ENCODE measurements at places on chromosomes 7 and 10.
A peak's percentile ranks its signal among the peaks of the same experiment; 100 is the strongest.

DNA sequence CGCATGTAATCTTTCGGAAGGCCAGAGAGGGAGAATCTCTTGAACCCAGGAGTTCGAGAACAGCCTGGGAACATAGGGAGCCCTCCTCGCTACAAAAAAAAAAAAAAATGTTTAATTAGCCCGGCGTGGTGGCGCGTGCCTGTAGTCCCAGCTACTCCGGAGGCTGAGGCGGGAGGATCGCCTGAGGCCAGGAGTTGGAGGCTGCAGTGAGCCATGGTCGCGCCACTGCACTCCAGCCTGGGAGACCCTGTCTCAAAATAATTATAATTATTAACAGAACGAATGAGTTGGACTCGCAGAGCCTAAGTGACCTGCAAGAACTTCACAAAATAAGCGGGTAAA is 794 bp downstream of the PCGF6 start:
- ATAC-seq: no peak

GRCh38 chr10:101631821-101632475 is 43.8 kb downstream of the DPCD start:
- no peak for ATAC-seq

GRCh38 chr7:36742911-36743775 is 18.8 kb upstream of the AOAH start:
- peak; percentile 28 for ATAC-seq

DNA sequence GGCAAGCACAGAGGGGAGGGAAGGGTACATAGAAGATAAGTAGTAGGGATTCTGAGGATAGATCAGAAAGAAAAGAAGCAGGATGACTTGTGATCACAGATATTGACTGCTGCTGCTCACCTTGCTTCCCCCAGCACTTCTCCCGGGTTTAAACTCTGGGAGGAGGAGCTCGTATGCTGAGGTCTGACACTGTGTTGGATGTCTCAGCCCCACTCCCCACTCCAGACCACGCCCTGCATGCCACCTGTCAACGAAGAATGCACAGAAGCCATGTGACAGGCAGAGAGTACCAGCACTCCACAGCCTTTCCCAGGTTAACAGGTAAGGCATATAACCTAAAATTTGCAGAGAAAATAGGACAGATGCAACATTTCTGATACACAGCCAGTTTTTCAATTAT is 388.9 kb downstream of the TNS3 start:
- ATAC-seq: no peak

- no peak for ATAC-seq
Measured at GRCh38 chr10:72333112-72334015, 21.4 kb downstream of the DNAJB12 start.

GRCh38 chr7:139111811-139112301 is 2.3 kb upstream of the ZC3HAV1 start:
- no peak for ATAC-seq

DNA sequence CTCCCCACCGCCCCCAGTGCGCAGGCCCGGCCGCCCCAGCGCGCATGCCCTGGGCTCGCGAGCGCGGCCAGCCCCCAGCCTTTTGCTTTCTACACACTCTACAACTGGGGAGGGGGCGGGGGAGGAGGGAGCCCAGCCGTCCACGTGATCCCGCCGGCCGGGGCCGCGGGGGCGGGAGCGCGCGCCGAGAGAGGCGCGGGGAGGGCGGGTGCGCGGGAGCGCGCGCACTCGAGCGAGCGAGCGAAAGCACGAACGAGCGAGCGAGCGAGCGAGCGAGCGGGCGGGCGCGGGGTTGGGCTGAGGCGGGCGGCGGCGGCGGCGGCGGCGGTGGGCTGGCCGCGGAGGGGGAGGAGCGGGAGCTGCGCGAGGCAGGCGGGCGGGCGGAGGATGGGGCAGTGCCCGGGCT is at the start of gene AUTS2:
Gene AUTS2, plus strand, starts transcription at position 395 of the 406 bp plus-strand sequence. CDS start 1,179 bp downstream, outside the sequence.
- ATAC-seq: peak; percentile 41

DNA sequence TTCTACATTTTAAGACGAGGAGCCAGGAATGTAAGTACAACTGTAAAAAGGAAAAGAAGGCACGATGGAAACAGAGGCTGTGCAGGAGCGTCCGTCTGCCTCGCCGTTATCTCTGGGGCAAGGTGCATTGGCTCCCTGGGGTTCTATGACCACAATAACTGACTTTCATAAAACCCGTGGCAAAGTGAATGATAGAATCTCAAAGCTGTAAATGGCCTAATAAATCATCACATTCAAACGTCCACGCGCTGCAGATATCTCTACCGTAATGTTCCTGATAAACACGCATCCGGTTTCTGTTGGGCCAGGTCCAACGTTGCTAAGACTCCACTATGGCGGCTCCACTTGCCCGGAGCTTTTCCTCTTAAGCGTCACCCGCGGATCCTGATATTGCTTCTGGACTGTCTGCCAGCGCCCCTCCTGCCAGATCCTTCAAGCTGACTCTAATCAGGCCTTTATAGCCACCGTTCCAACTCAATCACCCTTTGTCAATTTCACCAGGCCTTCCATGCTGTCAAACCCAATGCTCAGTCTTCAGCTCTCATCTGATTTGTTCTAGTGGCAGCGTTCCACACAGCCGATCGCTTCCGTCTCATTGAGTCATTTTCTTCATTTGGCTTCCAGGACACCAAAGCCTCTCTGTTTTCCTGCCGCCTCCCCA is 265.6 kb upstream of the FOXK1 start:
- ATAC-seq: no peak

- ATAC-seq: peak; percentile 33
Measured at GRCh38 chr10:62620491-62620890, 184.0 kb upstream of the ADO start.

GRCh38 chr10:5589011-5589660 is 64.4 kb downstream of the CALML3 start:
- ATAC-seq: no peak

DNA sequence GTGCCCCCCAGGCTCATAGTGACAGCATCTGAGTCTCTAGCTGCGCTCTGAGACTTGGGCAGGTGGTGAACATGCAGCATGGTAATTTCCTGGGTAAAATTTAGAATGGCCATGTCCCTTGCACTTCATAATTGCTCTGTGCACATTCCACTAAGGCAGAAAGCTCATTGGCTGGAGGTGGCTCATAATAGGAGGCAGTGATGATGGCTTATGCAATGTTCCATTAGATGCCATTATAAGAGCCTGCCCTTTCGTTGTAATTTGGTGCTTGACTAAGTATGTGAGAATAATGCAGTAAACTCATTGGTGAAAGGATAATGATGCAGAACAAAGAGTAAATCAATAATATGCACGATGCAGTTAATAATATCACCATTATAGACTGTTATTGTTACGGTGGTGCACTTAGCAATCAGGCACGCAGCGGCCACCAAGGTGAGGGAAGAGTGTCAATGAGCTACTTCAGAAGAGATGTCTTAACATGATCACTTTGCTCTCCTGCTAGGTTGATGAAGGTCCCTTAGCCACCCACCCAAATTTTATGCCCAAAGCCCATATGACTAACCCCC is 545.9 kb downstream of the KCNMA1 start:
- no peak for ATAC-seq

DNA sequence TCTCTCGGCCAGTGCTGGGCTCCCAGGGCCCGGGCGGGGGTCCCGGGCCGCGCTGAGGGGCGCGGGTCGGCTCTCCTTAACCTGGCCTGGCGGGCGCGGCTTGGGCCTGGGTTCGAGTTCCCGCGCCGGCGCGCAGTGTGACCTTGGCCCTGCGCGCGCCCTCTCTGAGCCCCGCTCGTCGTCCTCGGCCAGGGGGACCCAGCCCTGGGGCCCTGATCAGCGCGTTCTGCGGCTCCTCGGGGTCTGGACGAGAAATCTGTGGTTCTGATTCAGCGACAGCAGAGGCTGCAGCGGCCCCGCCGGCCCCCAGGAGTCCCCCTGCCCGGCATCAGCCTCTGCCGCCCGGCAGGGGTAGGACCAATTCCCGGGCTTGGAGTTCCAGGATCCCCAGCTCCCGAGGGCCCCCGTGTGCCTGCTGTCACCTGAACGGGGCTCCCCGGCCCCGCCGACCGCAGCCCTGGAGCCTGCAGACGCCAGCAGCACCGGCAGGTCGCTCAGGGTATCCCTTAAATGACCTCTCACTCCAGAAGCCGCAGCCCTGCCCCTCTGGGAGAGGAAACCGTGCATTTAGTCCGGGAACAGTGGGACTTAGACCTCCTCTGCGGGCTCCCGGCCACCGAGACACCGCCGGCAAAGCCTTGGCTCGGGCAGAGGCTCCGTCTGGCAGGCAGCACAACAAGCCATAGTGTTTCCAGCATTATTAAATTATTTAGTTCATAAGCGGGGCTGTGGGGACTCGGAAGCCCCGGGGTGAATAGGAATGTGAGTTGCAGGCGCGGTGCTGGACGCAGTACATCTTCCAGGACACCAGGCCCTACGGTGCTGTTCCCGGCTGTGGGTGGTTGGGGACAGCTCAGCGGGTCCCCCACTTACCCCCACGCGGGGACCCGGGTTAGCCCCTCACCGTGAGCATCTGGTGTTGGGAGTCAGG is 572 bp downstream of the CHST12 start:
- ATAC-seq: peak; percentile 33

- ATAC-seq: no peak
Measured at GRCh38 chr10:34166823-34167222, 648.3 kb downstream of the PARD3 start.

GRCh38 chr7:108427766-108428165 is 28.5 kb downstream of the NRCAM start:
- ATAC-seq: no peak

GRCh38 chr7:150997817-150998216 is 7.0 kb downstream of the NOS3 start:
- no peak for ATAC-seq

GRCh38 chr7:1103789-1104515 is 16.0 kb downstream of the GPER1 start:
- no peak for ATAC-seq

DNA sequence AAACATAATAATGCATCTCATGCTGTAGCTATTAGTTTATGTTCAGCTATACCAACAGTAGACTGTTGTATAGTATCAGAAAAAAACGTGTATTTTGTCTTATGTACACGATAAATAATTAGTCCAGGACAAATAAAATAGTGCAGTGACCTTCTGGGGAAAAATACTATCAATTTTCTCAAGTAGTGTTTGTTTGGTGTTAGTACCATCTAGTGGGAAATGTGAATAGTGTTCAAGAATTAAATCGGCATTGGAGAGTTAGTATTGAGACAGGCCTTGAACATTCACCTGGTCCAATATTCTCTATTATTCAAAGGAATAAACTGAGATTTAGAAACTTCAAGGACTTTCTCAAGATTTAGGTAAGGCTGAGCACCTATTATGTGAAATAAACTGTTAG is 21.7 kb upstream of the OR2A5 start:
- ATAC-seq: no peak

DNA sequence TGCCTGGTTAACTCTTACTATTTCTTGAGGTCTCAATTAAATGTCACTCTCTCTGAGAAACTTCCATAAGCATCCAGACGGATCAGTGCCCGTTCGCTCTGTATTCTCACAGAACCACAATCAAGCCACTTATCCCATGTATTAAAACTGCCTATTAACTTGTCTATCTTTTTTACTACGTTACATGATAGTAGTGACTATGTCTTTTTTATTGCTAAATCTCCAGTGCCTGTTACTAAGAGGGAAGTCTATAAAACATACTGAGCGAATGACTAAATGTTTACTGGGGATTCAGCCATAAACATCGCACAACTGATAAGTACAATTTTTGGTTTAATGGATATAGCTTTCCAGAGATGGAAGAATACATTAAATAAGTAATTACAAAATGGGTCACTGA is 399.9 kb downstream of the NXPH1 start:
- ATAC-seq: no peak

GRCh38 chr7:99791021-99791420 is 7.0 kb upstream of the CYP3A4 start:
- no peak for ATAC-seq

- no peak for ATAC-seq
Measured at GRCh38 chr10:69979174-69979573, 73.5 kb upstream of the MACROH2A2 start.

DNA sequence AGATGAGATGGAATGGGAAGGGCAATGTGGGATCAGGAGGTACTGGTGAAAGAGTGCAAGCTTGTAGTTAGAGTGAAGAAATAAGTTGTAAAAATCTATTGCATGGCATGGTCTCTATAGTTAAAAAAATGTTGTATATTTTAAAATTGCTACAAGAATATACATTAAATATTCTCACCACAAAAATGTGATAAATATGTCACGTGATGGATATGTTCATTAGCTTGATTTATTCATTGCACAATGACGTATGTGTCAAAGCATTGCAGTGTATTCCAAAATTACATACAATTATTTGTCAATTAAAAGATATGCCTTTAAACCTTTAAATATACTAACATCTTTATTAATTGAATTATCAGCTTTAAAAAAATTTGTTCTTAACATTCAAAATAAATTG is 1607.1 kb downstream of the REEP3 start:
- no peak for ATAC-seq

- no peak for ATAC-seq
Measured at GRCh38 chr7:52017802-52018679, 701.4 kb upstream of the COBL start.

DNA sequence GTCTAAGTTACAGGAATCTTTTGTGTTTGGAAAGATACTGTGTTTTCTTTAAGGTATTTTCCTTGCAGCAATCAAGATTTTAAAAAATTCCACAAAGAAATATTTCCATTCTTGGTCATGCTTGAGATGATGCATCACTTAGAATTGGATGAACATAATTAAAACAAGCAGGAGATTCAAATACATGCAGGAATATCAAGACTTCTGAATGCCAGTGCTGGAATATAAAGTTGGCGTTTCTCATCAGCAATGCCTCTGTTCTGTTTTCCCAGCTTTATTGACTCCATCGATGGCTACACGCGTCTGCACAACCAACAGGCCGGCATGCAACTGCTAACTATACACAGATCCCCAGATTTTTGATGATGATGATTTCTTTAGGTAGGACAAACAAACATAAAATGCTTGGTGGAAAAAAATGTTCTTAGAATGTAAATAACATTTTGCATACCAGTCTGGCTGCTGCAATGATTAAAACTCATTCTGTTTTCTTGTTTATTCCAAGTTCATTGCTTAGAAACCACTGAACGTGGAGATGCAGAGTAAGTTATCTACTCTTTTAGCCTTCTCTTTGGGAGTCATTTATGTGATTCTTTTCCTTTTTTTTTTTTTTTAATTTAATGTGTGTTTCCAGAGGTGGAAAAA is 91.3 kb upstream of the FAM171A1 start:
- no peak for ATAC-seq
